Thoracic aorta (tissue), 2 donors: ENCODE measurements at places on chromosomes 12 and 14. TPM values are rescaled to one million over a fixed set of nuclear protein-coding genes. Genes with fewer than 3 reads are reported as not detected.
A peak's percentile ranks its signal among the peaks of the same experiment; 100 is the strongest.

- no peaks in the 10 kb centered on the region for H3K27me3 ChIP-seq
- H3K4me3 ChIP-seq: no peak overlapping the region
- no peak for DNase-seq
- peak overlapping the region; percentile 27 for H3K27ac ChIP-seq
- peaks cover 98% of the 10 kb centered on the region for H3K4me1 ChIP-seq
Measured at GRCh38 chr12:6222078-6222654, 22.0 kb downstream of the CD9 start.

CCT2 gene
- 89.6 TPM for total RNA-seq

GRCh38 chr12:46841891-46842290 lies 16.1 kb upstream of the SLC38A4 start:
- no peak overlapping the region for H3K4me3 ChIP-seq
- H3K27ac ChIP-seq: no peak overlapping the region
- H3K27me3 ChIP-seq: no peaks in the 10 kb centered on the region
- no peaks in the 10 kb centered on the region for H3K4me1 ChIP-seq

CCDC91 gene
- total RNA-seq: 26.6 TPM

- peaks cover 11% of the 10 kb centered on the region for H3K4me1 ChIP-seq
- no peak for DNase-seq
- no peak overlapping the region for H3K4me3 ChIP-seq
- H3K36me3 ChIP-seq: no peaks in the 10 kb centered on the region
Measured at GRCh38 chr14:58071341-58071740, 80.7 kb downstream of the ARMH4 start.

- H3K27ac ChIP-seq: peak within 1 kb of the TSS; percentile 91
- no peaks in the 10 kb centered on the region for H3K36me3 ChIP-seq
- peak within 1 kb of the TSS; percentile 90 for H3K4me3 ChIP-seq
- no peaks in the 10 kb centered on the region for H3K27me3 ChIP-seq
- no peak for DNase-seq
Measured at GRCh38 chr14:74492776-74493342, at the start of gene NPC2. Gene NPC2, minus strand, starts transcription at chr14:74493305. Its CDS starts 31 bp downstream, at chr14:74493274.

SYT10 gene
- total RNA-seq: not detected

DNA sequence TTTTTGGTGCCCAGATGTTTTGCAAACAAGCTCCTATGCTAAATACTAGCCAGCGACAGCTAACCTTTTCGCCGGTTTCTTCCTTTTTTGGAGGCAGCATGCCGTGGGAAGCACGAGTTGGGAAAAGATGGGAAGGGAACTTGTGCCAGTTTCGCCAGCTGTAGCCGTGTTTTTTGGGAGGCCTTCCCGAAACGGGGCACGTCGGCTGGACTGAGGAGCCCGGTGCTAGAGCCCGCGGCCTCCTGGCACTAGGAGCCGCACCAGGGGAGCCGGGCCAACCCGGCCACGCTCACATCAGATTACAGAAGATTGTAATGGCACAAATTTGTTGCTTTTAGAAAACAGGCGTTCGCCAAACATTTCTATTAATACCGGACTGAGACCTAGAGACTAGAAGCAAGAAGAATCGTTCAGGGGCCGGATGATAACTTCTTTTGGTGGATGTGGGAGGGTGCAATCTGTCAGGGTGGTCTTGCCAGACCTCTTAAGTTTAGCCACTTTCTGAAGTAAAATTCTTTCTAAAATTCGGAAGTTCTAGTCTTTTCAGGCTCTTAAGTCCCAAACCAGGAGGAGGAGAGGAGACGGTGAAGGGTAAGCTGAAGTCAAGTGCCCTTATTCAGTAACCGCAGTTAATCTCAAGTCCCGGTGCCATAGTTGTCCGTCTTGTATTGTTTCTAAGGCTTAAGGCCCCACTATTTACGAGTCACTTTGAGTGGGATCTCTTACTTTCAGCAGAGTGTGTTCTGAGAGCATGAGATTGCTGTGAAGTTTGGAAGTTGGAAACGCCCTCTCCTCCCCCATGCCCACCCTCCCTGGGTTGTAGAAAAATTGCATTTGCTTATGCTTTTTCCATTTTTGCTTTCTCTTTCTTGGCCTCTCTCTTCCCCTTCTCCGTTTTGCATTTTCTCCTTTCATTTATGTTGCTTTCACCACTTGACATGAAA lies 1.3 kb downstream of the RASSF3 start:
- no peak for DNase-seq
- H3K4me3 ChIP-seq: peak overlapping the region; percentile 74
- peaks cover 4% of the 10 kb centered on the region for H3K36me3 ChIP-seq
- peak overlapping the region; percentile 95 for H3K27ac ChIP-seq
- H3K27me3 ChIP-seq: no peaks in the 10 kb centered on the region
- peaks cover 40% of the 10 kb centered on the region for H3K4me1 ChIP-seq

DNA sequence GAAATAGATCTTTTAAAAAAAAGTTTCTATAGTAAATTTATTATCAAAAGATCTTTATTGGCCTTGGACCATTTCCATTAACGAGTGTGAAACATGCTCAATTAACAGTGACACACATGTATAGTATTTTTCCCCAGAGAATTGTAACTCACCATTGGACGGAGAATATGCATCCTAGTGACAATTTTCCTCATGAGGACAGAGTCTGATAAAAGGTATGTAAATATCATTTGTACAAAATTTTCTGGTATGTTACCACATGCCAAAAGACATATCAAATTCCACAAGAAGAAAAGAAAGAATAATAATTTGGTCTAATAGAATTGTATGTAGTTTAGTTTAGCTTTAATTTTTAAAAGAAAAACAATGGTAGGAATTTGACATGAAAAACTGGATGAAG lies 1096.0 kb upstream of the FLRT2 start:
- H3K36me3 ChIP-seq: no peaks in the 10 kb centered on the region
- no peak overlapping the region for H3K27ac ChIP-seq
- H3K27me3 ChIP-seq: no peaks in the 10 kb centered on the region
- no peaks in the 10 kb centered on the region for H3K4me1 ChIP-seq
- DNase-seq: no peak

NEMF gene
- 126 TPM for total RNA-seq

DNA sequence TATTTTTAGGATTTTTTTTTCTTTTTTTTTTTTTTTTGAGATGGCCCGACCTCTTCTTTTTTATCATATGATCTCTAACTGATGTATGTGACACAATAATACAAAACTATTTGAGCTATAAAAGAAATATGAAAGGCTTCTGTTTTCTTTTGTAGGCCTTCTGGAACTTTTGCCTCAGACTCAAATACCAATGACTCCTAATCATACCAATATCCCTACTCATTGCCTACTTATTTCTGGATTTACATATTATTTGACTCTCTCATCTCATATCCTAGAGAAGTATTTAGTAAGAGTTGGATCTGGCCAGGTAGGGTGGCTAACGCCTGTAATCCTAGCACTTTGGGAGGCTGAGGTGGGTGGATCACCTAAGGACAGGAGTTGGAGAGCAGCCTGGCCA lies 12.7 kb upstream of the WDR89 start:
- no peak for DNase-seq
- H3K36me3 ChIP-seq: no peaks in the 10 kb centered on the region

DNA sequence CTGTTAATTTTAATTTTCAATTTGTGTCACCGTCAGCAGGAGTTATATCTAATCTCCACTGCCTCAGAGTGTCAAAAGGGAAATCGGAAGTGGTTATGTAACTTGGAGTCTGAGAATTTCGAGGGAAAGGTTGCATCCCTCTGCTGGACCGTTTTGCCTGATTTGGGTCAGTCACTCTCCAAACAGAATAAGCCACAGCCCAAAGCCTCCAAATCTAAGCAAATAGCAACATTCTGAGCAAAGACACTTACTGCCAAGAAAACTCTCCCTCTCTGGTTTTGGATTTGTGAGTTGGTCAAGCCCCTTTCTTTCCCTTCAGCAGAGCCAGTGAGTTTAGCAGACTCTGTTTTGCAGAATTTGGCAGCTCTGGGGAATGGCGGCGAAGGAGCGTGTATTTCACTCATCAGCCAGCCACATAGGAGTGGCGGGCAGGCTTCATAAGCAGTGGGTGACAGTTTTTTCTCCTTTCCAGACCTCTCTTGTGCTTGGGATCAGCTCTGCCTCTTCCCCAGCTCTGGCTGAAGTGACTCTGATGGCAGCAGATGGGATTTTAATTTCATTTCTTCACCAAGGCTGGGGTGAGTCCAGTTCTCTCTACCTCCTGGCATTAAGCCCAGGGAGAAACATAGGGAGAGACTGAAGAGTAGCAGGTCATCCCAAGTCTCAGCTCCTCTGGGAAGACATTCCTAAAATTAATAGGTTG lies 218.7 kb upstream of the NOS1 start:
- H3K36me3 ChIP-seq: no peaks in the 10 kb centered on the region
- H3K27ac ChIP-seq: no peak overlapping the region
- H3K4me1 ChIP-seq: peaks cover 15% of the 10 kb centered on the region
- H3K27me3 ChIP-seq: no peaks in the 10 kb centered on the region

GRCh38 chr12:7361265-7361664 lies 57.4 kb downstream of the ACSM4 start:
- no peak overlapping the region for H3K27ac ChIP-seq
- no peak for DNase-seq
- no peak overlapping the region for H3K4me3 ChIP-seq
- H3K4me1 ChIP-seq: no peaks in the 10 kb centered on the region
- no peaks in the 10 kb centered on the region for H3K36me3 ChIP-seq
- H3K27me3 ChIP-seq: no peaks in the 10 kb centered on the region

DNA sequence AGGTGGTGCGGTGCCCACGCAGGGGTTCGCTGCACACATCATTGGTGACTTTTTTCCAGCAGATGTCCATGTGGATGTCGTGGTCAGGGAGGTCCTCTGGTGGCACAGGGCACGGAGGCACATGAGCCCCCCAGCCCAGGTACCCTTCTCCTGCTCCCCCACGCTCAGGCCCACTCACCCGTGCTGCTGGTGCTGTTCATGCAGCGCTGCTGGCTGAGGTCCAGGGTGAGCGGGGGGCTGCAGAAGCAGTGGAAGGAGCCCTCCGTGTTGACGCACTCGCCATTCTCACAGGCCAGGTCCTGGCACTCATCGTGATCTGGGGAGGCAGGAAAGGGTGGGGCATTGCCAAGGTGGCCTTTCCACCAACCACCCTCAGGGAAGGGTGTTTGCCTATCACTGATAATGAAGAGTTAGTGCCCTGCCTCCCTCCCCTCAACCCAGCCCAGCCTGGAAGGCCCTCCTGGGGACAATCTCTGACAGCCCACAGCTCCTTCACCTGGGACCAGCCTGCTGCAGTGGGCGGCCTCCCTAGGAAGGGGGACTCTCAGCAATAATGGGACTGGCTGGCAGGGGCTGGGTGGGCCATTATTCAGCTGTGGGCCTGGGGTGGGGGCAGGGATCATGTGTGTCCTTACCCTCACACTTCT lies 9.8 kb downstream of the ISCA2 start:
- no peak overlapping the region for H3K4me3 ChIP-seq
- H3K27me3 ChIP-seq: no peaks in the 10 kb centered on the region
- no peak for DNase-seq
- peaks cover 82% of the 10 kb centered on the region for H3K36me3 ChIP-seq
- H3K4me1 ChIP-seq: no peaks in the 10 kb centered on the region

CPNE8 gene
- total RNA-seq: 14.1 TPM

DNA sequence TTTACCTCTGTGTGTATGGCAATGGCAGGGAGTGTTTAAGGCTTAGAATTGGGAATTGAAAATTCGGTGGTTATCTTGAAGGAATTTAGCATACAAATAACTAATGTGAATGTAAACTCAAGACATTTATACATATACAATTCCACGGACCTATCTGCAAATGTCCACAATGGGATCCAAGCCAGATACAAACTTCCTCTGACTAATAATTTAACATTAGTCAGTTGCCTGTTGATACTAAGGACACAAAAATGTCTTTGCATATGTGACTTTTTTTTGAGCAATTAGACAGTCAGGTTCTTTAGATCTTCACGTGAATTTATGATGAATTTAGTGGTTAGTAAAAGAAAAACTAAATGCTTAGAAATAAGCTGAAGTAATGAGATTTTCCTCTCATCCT lies 40.5 kb downstream of the ESR2 start:
- no peak for DNase-seq
- no peaks in the 10 kb centered on the region for H3K36me3 ChIP-seq
- H3K27ac ChIP-seq: no peak overlapping the region

TAS2R10 gene
- not detected for total RNA-seq

SVOP gene
- not detected for total RNA-seq

KRT6C gene
- not detected for total RNA-seq

- no peak overlapping the region for H3K4me3 ChIP-seq
- H3K27me3 ChIP-seq: no peaks in the 10 kb centered on the region
- DNase-seq: no peak
- no peaks in the 10 kb centered on the region for H3K4me1 ChIP-seq
Measured at GRCh38 chr14:71885301-71885700, 46.9 kb upstream of the RGS6 start.

DNA sequence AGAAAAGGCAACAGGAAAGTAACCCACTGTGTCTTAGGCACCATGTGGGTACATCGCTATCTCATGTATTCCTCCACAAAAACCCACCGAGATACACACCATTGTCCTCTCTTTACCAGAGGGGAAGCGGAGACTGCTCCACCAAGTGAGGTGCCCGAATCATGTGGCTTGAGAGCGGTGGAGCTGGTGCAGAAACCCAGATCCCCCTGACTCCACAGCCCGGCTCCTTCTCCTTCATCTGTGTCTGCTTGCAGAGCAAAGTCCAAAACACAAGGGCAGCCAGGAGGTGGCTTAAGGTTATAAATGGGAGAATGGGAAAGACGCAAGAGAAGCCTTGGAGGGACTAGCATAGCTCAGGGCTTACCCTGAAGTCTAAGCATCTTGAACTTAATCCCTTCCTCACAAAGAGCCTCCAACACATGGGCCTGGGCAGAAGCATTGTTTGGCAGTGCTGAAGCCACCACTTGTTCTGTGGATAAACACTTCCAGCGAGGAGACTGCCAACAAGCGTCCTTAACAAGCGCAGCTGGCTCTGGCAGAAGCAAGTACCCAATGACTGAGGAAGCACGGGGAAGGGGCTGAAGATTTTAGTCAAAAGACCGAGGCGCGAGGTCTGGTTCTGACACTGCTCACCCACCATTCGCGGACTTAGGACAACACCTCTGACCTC lies 83.0 kb downstream of the TTC7B start:
- DNase-seq: no peak
- H3K27ac ChIP-seq: peak overlapping the region; percentile 21
- H3K27me3 ChIP-seq: no peaks in the 10 kb centered on the region
- H3K4me1 ChIP-seq: peaks cover 32% of the 10 kb centered on the region
- H3K4me3 ChIP-seq: no peak overlapping the region

DNA sequence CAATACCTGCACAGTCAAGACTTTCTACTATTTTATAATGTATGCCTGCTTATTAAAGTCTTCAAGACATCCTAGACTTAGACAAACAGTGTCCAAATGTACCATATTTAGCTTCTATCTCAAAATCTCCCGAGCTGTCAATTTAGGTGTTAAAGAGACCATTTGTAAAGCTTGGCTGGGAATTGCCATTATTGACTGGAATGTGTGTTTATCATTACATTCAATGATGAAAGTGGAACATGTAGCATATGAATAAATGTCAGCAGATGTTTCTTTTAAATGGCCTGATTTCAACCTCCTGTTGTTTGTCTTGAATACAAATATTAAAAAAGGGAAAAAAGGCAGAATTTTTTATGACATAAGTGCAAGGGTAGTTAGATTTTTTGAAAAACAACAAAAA lies 572.3 kb downstream of the PRKD1 start:
- H3K36me3 ChIP-seq: no peaks in the 10 kb centered on the region
- H3K27me3 ChIP-seq: no peaks in the 10 kb centered on the region
- H3K4me3 ChIP-seq: no peak overlapping the region

POTEG gene
- total RNA-seq: not detected

- no peaks in the 10 kb centered on the region for H3K27me3 ChIP-seq
- DNase-seq: no peak
- H3K4me1 ChIP-seq: no peaks in the 10 kb centered on the region
- H3K36me3 ChIP-seq: no peaks in the 10 kb centered on the region
Measured at GRCh38 chr12:118651487-118651886, 275.1 kb downstream of the SUDS3 start.

GRCh38 chr14:34354556-34354955 lies 107.5 kb downstream of the SPTSSA start:
- H3K4me3 ChIP-seq: no peak overlapping the region
- H3K36me3 ChIP-seq: no peaks in the 10 kb centered on the region
- H3K4me1 ChIP-seq: no peaks in the 10 kb centered on the region
